ENCODE measurements at places on chromosomes 6 and 20.

- no peaks in the 10 kb centered on the region for H3K36me3 ChIP-seq
- no peak overlapping the region for H3K27ac ChIP-seq
- H3K27me3 ChIP-seq: no peaks in the 10 kb centered on the region
- H3K4me1 ChIP-seq: no peaks in the 10 kb centered on the region
- no peak for DNase-seq
- no peak overlapping the region for H3K4me3 ChIP-seq
These were observed 99.3 kb downstream of the TTLL2 start for GRCh38 chr6:167424060-167424673.

DNA sequence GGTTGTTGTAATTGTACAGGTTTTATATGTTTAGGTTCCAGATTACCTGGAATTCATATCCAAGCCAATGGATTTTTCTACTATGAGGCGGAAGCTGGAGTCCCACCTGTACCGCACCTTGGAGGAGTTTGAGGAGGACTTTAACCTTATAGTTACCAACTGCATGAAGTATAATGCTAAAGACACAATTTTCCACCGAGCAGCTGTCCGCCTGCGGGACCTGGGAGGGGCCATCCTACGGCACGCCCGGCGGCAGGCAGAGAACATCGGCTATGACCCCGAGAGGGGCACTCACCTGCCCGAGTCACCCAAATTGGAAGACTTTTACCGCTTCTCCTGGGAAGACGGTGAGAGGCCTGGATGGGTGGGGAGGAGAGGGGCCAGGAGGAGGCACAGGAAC is 13.6 kb downstream of the BRPF3 start:
- no peak overlapping the region for H3K4me3 ChIP-seq
- no peaks in the 10 kb centered on the region for H3K4me1 ChIP-seq
- DNase-seq: no peak

DNA sequence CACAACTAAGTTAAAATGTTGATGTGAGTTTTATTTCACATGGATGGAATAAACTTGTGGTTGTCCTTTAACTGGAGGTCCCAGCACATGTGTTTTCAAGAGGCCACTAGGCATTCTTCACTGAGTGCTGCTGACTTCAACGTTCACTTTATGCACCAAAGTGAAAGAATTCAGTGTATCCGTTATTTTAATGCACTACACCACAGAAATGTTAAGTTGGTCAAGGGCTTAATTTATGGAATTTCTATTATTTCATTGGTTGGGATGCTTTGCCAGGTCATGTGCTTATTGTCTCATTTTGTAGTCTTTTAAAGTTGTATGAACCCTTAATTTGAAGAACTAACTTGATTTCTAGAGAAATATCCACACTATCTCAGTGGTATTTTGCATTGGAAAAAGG is 106.4 kb downstream of the PPP1R14C start:
- no peak overlapping the region for H3K27ac ChIP-seq
- H3K4me3 ChIP-seq: no peak overlapping the region
- no peak for DNase-seq
- H3K36me3 ChIP-seq: no peaks in the 10 kb centered on the region
- no peaks in the 10 kb centered on the region for H3K27me3 ChIP-seq

GRCh38 chr6:167291623-167292300 is 647 bp downstream of the UNC93A start:
- no peaks in the 10 kb centered on the region for H3K36me3 ChIP-seq
- H3K27me3 ChIP-seq: no peaks in the 10 kb centered on the region
- H3K4me1 ChIP-seq: no peaks in the 10 kb centered on the region
- H3K4me3 ChIP-seq: no peak overlapping the region

DNA sequence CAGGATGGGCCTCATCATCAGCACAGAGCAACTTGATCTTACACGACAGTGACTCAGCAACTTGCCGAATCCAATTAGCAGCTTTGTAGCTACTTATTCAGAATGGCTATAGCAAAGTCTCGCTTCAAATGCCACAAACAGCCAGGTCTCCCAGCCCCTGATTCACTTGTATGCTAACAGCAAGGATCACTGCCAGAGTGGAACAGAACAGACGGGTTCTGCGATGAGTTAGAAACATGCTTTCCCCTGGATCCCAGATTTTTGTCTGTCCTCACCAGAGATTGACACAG is 254.4 kb downstream of the NRN1 start:
- H3K4me3 ChIP-seq: no peak overlapping the region
- no peak overlapping the region for H3K27ac ChIP-seq
- no peaks in the 10 kb centered on the region for H3K4me1 ChIP-seq
- H3K36me3 ChIP-seq: no peaks in the 10 kb centered on the region

GRCh38 chr6:80523010-80523409 is 416.5 kb downstream of the BCKDHB start:
- H3K27ac ChIP-seq: no peak overlapping the region
- H3K4me3 ChIP-seq: no peak overlapping the region
- DNase-seq: no peak
- H3K4me1 ChIP-seq: no peaks in the 10 kb centered on the region
- H3K36me3 ChIP-seq: no peaks in the 10 kb centered on the region
- H3K27me3 ChIP-seq: no peaks in the 10 kb centered on the region

DNA sequence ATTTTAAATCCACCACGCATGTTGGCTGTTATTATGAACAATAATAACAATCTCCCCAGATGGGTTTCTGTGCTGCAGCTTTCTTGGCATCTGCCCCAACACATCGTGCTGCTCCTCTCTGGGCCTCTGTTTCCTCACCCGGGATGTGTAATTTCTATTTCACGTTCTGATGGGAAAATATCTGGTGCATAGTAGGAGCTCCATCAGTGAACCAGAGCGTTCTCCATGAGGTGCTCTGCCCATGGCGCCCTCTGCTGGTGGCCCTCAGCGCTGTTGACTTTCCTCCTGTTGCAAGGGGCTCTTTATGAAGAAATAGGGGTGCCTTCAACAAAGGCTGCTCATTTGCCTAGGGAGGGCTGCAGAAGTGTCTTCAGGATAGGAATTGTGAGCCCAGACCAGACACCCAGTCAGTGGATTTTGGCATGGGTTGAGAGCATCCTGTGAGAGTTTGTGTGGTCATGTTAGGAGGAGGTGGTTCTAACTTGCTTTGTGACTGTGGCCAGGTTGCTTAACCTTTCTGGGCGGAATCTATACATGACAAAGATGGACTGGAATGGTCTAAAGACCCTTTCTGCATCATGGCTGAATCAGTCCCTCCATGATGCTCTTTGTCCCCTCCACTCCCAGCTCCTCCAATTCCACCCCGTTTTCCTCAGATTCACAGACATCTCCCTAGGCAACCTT is 8.1 kb downstream of the SCRT2 start:
- H3K27ac ChIP-seq: no peak overlapping the region
- H3K4me3 ChIP-seq: no peak overlapping the region
- H3K4me1 ChIP-seq: no peaks in the 10 kb centered on the region
- peaks cover 22% of the 10 kb centered on the region for H3K27me3 ChIP-seq

DNA sequence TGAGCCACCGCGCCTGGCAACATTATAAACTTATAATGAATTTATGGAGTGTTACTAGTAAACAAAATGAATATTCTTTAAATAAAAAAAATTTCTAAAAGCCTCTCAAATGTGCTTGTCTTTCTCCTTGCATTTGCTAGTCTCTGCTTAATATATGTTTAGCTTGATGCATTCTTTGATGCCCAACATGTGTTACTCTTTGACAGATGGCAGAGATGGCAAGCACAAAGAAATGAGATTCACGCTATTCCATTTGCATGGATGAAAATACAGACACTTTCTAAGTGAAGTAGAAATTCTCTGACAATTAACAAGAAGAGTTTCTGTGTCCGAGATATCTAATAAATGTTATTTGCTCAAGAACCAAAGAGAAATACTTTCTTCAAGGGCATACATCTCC is 30.1 kb downstream of the DCDC2 start:
- H3K27ac ChIP-seq: no peak overlapping the region
- H3K27me3 ChIP-seq: no peaks in the 10 kb centered on the region
- H3K36me3 ChIP-seq: no peaks in the 10 kb centered on the region
- DNase-seq: no peak
- H3K4me3 ChIP-seq: no peak overlapping the region

- H3K27me3 ChIP-seq: no peaks in the 10 kb centered on the region
- no peak overlapping the region for H3K27ac ChIP-seq
- no peaks in the 10 kb centered on the region for H3K36me3 ChIP-seq
- no peaks in the 10 kb centered on the region for H3K4me1 ChIP-seq
- DNase-seq: no peak
- H3K4me3 ChIP-seq: no peak overlapping the region
These were observed 116.2 kb upstream of the JAG1 start for GRCh38 chr20:10790013-10790412.

DNA sequence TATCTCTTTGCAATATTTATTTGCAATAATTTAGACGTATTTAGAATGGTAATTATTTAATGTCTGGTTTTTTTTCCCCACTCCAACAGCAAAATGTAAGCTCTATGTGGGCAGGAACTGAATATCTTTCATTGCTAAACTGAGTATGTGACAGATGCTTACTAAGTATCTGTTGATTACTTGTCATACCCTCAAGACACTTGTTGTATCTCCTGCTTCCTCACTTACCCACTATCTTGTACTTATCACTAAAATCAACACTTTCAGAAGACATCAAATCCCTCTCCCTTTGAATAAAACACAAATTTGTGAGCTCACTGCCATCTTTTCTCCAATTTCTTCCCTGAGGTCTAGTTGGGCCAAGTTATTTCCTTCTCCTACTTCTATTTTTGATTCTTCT is 30.3 kb downstream of the PPIL4 start:
- H3K4me3 ChIP-seq: no peak overlapping the region
- H3K4me1 ChIP-seq: no peaks in the 10 kb centered on the region
- DNase-seq: no peak
- no peaks in the 10 kb centered on the region for H3K27me3 ChIP-seq
- peaks cover 28% of the 10 kb centered on the region for H3K36me3 ChIP-seq

DNA sequence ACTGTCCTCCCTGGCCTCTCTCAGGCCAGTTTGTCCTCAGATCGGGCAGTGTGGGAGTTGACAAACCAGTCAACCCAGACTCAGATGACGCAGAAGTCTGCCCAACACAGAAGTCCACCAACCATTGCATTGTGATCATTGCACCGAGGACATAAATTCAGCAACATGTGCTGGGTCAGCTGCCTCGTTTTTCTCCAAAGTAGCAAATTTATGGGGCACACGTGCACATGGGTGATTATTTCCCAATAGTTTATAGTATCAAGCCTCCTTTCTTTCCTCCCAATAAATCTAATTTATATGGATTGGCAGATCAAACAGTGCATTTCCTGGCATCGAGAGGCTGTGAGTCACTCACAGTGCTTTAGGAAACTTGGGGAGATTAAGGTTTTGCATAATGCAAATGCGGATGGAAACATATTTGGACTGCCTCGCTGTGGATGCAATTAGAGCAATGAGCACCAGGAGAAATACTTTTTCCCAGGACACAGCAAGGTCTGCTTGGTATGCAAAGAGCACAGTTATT is 413.7 kb upstream of the SULF2 start:
- DNase-seq: no peak
- H3K4me1 ChIP-seq: no peaks in the 10 kb centered on the region
- no peak overlapping the region for H3K4me3 ChIP-seq
- H3K27me3 ChIP-seq: no peaks in the 10 kb centered on the region
- no peak overlapping the region for H3K27ac ChIP-seq

DNA sequence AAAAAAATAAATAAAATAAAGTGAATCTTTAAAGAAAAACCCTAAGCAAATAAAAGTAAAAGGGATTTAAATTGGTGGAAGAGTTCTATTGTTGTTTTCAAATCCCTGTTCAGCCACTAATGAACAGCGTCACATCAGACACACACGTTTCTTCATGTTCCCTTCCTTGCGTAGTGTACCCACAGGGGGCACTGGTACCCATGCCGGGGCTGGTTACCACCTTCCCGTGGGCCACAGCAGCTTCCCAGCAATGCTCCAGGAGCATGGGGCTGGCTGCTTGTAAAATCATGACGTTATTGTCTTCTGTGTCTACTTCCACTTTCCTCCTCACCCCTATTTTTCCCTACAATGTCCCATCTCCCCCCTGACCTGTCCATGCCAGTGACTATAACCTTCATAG is 988.7 kb downstream of the KIF16B start:
- no peaks in the 10 kb centered on the region for H3K4me1 ChIP-seq
- H3K27ac ChIP-seq: no peak overlapping the region
- DNase-seq: no peak
- no peak overlapping the region for H3K4me3 ChIP-seq
- H3K36me3 ChIP-seq: no peaks in the 10 kb centered on the region

DNA sequence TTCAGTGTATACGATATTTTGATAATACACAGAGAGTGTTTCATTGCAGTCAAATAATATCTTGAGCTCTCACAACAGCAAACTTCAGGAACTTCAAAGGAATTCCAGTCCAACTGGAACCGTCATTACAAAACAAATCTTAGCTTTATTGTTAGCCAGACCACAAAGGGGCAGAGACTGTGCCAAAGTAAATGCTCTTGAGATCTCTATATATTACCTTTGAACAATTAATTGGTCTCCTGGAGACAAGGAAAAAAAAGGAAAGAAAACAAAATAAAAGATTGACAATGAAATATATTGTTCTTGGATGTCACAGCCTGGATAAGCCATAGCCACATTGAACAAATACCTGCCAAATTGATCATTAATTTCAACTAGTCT is 70.0 kb downstream of the FOXC1 start:
- H3K27ac ChIP-seq: no peak overlapping the region
- no peak for DNase-seq
- H3K36me3 ChIP-seq: no peaks in the 10 kb centered on the region
- H3K27me3 ChIP-seq: no peaks in the 10 kb centered on the region
- H3K4me3 ChIP-seq: no peak overlapping the region
- peaks cover 3% of the 10 kb centered on the region for H3K4me1 ChIP-seq

GRCh38 chr6:33824461-33825154 is 20.8 kb upstream of the MLN start:
- H3K27me3 ChIP-seq: no peaks in the 10 kb centered on the region
- H3K4me3 ChIP-seq: no peak overlapping the region
- H3K27ac ChIP-seq: no peak overlapping the region

DNA sequence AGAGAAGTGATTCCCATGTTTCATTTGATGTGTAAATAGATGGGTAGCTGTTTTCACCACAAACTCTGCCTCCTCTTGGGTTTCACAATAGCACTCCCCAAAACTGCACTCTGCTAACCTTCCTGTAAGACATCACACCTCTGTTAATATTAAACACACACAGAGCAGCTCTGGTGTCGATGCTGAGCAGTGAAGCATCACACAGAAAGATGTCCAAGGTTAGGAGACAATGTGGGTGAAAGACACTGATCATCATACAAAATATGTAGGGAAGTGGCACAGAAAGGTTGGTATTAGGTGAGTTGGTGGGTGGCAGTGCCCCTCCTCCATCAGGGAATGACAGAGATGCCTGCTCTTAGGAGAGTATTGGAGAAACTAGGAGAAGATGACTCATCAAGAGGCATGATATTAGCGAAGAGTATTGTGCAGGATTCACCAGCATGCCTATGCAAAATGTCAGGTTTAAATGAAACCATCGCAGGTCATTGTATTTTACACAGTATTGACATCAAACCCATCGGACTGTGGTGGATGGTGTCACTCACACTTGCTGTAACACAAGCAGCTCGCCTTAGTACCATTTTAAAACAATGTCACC is 199.7 kb downstream of the TBXT start:
- no peaks in the 10 kb centered on the region for H3K36me3 ChIP-seq
- H3K27ac ChIP-seq: no peak overlapping the region
- no peaks in the 10 kb centered on the region for H3K4me1 ChIP-seq
- H3K27me3 ChIP-seq: no peaks in the 10 kb centered on the region

- DNase-seq: no peak
- no peak overlapping the region for H3K4me3 ChIP-seq
- no peak overlapping the region for H3K27ac ChIP-seq
- no peaks in the 10 kb centered on the region for H3K36me3 ChIP-seq
- H3K27me3 ChIP-seq: no peaks in the 10 kb centered on the region
- no peaks in the 10 kb centered on the region for H3K4me1 ChIP-seq
These were observed 61.5 kb downstream of the SEL1L2 start for GRCh38 chr20:13928901-13929300.

Measured in ascending aorta (tissue), 2 donors.